ENCODE measurements at places on chromosomes 11 and 22.

DNA sequence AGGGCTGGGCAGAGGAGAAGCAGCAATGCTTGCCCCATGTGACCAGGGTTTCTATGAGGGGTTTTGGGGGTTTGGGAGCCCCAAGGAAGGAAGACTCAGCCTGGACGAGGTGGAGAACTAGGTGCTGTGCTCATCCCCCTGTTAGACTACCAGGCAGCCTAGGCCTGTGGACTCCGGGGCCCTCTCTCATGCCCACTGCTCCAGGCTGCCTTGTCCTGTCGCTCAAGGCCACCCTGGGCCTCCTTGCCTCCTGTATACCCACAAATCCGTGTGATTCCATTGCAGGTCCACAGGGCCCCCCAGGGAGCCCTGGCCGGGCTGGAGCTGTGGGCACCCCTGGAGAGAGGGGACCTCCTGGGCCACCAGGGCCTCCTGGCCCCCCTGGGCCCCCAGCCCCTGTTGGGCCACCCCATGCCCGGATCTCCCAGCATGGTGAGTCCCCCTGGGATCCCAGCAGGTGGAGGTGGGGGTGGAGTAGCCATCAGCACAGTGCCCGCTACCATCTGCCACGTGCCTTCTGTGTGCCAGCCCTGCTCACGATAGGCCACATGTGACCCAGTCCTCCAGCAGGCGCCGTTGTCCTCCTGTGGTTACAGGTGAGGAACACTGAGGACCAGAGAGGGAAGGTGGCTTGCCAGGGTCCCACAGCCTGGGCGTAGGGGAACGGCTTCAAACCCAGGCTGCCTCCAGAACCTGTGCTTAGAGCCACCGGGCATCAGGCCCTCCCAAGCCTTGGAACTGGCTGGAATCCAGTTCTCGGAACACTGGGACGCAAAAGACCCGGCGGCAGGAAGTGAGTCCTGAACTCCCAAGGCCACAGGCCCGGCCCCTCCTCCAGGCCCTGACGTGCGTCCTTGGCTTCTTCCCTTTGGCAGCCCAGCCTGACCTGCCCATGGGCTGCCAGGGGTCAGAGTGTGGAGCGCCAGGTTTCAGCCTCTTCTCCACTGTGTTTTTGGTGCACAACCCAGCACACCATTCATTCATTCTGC is 26.6 kb downstream of the EMID1 start:
- no peak for DNase-seq

DNA sequence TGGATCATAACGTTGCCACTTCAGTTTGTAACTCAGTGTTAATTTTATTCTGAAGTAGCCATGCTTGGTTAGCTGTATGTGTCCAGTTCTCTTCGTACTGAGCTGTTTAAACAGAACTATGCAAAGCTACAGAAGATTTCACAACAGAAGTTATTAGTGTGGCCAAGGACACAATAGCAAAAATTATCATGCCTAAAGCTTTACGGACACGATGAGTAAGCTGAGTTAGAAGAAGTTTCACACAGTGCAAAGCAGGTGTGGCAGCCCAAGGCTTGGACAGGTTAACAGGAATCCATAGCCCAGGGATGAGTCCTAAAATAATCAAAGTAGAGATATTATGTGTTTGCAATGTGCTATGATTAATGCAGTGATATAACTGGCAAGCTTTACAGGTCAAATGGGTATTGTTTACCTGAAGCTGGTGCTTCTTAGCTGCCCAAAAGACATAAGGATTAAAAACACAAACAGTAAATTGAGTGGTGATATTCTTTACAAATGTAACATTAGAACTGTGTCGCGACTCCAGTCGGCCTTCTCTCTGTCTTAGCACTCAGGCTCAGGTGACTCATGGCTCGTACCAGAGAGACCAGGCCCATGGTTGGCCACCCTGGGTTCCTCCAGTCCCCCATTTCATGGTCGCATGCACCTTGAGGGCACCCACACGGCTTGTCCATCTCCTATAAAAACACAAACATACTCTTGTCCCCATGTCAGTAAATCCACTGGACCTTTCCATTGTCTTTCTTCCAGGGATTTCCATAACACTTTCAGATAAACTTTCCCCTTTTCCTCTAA is 35.5 kb upstream of the NCAM1 start:
- DNase-seq: no peak

DNA sequence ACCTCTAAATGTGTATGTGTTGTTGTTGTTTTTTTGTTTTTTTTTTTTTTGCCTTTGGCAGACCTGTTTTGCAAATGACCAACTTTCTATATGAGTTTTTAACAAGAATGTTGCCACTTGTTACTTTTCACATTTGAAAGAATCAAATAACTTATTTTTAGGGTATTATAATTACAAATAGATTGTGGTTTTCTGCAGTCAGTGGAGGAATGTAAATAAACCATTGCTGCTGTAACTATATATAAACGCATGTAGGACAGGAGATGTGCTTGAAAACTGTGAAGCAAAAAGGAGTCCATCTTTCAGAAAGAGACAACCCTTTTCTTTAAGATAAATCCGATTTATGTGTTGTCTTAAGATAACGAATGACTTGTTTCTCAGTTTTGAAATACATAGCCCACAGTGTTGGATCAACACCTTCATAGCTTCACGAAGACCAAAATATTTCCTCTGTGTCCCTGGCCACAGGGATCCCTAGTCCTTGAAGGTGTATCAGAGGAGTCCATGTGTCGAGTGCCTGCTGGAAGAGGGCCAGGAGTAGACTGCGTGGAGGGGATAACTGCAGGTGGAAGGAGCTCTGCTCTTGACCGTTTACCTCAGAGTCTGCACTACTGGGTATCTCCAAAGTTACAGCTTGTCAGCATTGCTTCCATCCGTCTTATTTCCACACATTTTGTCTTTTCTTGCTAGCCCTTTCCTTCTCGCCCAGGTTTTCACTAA is 24.7 kb downstream of the TNRC6B start:
- DNase-seq: no peak

- DNase-seq: no peak
Measured at GRCh38 chr11:78262691-78263090, 74.0 kb downstream of the USP35 start.

DNA sequence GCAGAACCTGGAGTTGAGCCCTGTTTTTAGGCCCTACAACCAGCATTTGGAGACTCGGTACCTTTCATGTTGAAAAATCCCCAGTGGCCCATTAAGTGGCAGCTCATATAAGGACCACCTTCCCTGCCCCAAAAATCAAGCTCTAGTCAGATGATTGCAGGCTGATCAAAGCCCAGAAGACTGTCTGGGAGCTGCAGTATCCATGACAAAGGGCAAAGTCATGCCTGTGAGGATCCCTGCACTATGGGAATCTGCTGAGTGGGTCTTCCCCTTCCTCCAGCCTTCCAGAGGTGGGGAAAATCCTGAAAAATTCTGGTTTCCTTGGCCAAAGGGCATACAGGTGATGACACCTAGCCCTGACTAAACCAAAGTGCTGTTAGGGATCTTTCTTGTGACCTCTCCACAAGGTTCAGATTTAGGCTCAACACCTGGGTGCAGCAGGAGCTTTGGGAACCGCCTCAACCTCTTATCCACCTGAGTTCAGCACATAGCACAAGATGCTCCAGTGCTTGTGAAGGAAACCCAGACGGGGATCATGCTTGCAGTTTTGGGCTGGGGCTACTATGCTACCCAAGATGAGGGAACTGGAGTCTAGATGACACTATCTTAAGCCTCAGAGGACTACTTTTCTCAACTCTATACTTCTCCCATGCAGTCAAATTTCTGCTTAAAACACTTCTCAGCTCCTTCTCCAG is 1.2 kb upstream of the TRIM3 start:
- DNase-seq: no peak

DNA sequence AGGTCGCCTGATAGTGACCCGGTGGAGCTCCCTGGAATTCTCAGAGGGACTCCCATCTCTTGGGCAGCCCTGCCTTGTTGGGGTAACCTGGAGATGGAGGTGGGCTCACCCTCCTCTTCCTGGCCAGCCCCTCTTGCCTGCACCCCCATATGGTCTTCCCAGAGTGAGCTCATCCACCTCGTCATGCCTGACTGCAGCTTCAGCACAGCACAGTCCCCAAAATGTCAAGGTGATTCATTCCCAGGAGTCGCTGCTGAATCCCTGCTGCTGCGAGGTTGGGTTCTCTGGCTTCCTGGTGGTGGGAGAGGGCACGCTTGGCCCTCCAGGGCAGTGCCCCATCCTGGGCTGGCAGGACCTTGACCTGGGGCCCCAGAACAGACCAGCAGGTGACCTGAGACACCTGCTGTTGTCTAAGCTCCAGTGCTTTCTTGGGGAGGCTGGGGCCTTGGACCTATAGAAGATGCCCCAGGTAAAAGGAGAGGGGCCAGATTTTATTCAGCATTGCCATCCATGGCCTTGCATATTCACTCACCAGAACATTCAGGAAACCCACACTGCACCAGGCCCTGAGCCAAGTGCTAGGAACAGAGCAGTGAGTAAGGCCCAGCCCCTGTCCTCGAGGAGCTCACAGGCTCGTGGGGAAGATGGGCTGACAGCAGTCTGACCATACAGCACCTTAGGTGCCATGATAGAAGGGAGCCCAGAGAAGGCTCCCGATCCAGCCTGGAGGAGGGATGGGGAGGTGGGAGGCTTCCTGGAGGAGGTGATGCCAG is 72.9 kb downstream of the CACNA1I start:
- no peak for DNase-seq

- no peak for DNase-seq
Measured at GRCh38 chr11:134646561-134646960, 234.5 kb upstream of the B3GAT1 start.

DNA sequence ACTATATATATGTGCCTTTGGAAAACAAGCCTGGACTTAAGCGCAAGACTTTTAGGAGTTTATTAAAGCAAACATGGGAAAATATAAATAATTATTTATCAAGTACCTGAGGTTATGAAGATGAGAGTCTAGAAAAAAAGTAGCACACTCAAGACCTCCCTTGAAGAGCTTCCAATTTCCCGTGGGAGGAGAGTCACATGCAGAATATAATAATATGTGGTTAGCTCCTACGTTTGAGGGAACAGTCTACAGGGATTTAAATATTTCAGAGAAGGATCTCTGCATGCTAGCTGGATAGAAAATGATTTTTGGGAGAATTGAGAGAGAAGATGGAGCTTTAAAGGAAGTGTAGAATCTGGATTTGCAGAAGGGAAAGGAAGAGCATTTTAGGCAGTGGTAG is 183.8 kb downstream of the SWAP70 start:
- no peak for DNase-seq

- DNase-seq: no peak
Measured at GRCh38 chr11:71255800-71256479, 3.6 kb upstream of the SHANK2 start.

- no peak for DNase-seq
Measured at GRCh38 chr11:68865241-68865640, 23.5 kb upstream of the CPT1A start.

DNA sequence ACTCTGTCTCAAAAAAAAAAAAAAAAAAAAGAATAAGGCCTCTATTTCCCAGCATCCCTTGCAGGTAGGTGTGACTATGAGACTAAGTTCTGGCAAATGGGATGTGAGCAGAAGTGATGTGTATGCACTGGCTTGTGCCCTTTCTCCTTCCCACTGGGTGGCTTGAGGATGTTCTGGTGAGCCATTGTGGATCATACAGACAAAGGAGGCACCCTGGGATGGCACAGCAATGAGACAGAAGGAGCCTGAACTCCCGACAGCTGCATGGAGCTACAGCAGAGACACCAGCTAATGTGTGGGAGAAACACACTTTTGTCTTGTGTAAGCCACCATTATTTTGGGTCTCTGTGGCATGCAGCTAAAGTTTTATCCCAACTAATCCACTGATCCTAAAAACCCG is 10.6 kb upstream of the SORL1 start:
- no peak for DNase-seq

- no peak for DNase-seq
Measured at GRCh38 chr22:44691796-44692661, 10.0 kb upstream of the PRR5 start.

GRCh38 chr11:62024936-62025486 is 57.6 kb upstream of the FTH1 start:
- DNase-seq: no peak

DNA sequence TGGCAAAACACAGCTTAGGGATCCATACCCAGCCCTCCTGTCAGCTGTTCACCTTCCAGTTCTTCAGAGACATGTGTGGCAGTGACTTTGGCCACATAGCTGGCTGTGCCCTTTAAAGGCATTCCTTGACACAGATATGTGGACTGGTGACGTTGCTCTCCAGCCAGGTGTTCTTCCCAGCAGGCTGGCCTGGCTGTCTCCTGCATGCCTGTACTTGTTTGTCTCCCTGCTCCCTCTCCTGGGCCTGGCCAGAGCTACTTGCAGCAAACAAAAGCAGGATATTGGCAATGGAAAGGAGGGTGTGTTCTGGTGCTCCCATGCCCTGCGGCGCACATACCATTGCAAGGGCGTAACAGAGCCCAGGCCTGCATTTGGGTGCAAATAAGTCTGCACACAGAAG is 38.3 kb downstream of the PIK3IP1 start:
- no peak for DNase-seq

DNA sequence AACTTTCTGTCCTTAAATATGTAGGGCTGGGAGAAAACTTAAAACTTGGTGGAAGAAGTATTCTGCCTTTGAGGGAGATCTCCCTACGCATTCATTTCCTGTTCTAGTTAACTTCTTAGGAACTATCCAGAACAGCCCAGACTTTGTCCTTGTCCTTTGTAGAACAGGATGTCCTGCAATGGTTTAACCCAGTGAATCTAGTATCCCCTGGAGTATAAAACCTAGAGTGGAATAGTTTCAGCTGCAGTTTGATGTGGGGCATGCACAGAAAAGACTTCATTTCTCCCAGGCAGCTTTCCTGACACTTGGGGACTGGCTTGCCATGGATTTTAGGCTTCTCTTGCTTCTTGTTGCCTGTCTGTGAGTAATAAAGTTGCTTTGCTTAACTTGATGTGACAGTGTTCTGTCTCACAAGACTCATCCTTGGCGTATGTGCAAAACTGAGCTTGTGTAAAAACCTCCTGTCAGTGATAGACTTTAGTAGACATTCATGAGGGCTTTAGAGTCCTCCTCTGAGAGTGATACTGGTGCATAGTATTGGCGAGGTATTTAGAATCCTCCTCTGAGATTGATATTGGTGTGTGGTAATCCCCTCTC is 28.2 kb downstream of the ARHGAP42 start:
- DNase-seq: no peak

All from activated CD4-positive, alpha-beta T cell treated with anti-CD3 and anti-CD28 coated beads for 24 hours (primary cell).